Glutamatergic neuron (in vitro differentiated cells): ENCODE measurements at places on chromosomes 5 and 9. TPM values are rescaled to one million over a fixed set of nuclear protein-coding genes. Genes with fewer than 3 reads are reported as not detected.

DNA sequence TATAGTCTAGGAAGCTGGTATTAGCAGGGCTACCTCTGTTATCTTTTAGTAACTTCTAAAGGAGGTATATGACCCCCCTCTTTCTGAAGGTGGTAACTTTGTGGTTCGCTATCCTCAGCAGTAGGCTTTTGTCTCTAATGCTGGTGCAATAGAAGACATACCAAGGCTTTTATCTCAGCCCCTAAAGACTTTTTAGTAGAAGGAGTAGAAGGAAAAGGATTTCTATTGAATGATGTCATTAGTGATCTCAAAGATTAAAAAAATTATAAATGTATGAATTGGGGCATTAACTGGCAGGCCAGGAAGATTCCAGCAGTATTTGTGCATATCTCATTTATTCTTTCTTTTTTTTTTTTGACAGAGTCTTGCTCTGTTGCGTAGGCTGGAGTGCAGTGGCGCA lies 78.2 kb downstream of the RAI14 start:
- H3K27me3 ChIP-seq: peaks cover 7% of the 10 kb centered on the region
- no peak overlapping the region for H3K4me3 ChIP-seq
- peaks cover 6% of the 10 kb centered on the region for H3K36me3 ChIP-seq
- no peak overlapping the region for H3K27ac ChIP-seq

DNA sequence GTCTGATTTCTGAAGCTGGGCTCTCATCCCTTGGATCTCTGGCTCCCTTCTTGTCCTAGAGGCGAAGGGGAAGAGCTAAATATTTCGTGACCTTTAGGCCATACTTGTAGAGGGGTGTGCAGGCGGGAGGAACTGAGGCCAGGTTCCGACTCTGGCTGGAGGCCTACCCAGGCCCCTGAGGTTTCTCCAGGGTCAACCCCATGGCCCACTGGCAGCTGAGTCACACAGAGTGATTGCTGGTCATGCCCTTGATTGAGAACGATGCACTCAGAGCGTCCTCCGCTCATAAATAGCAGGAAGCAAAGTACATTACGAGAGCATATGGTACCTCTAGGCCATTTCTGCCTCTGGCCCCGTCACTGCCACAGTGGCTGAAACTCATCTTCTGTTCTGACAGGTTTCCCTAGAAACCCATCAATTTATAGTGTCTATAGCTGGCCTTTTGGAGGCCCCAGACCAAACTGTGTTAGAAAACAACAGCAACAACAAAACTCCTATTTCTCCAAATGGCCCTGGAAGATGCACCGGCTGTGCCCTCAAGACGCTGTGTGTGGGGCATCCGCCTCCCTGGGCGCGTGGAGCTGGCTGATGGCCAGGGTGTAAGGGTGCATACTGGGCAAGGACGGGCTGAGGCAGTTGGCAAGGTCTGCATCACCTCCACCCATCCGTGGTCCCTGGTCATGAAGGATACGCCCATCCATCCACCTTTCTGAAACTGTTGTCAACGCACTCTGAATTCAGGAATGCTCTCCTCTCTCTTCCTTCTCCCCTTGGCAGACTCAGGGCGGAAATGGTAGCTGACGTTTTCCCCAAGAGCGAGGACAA lies 32.9 kb upstream of the FCN1 start:
- peak; percentile 4 for DNase-seq
- H3K27me3 ChIP-seq: no peaks in the 10 kb centered on the region
- H3K36me3 ChIP-seq: peaks cover 5% of the 10 kb centered on the region
- H3K4me3 ChIP-seq: no peak overlapping the region
- H3K27ac ChIP-seq: no peak overlapping the region

GRCh38 chr5:73705364-73705763 lies 79.4 kb downstream of the ARHGEF28 start:
- no peaks in the 10 kb centered on the region for H3K4me1 ChIP-seq
- no peaks in the 10 kb centered on the region for H3K27me3 ChIP-seq
- peaks cover 5% of the 10 kb centered on the region for H3K36me3 ChIP-seq
- no peak for DNase-seq

- peak; percentile 89 for DNase-seq
- peaks cover 1% of the 10 kb centered on the region for H3K4me1 ChIP-seq
- peak overlapping the region; percentile 74 for H3K4me3 ChIP-seq
- peaks cover 3% of the 10 kb centered on the region for H3K27me3 ChIP-seq
- H3K27ac ChIP-seq: no peak overlapping the region
These were observed 157.2 kb upstream of the PITX1 start for GRCh38 chr5:135191084-135191826.

- DNase-seq: no peak
- H3K4me1 ChIP-seq: peaks cover 2% of the 10 kb centered on the region
- H3K27ac ChIP-seq: no peak overlapping the region
- no peak overlapping the region for H3K4me3 ChIP-seq
- H3K27me3 ChIP-seq: peaks cover 2% of the 10 kb centered on the region
These were observed 478.5 kb downstream of the PTPRD start for GRCh38 chr9:10134266-10134665.

- no peak for DNase-seq
- H3K4me1 ChIP-seq: no peaks in the 10 kb centered on the region
- H3K4me3 ChIP-seq: no peak overlapping the region
- H3K36me3 ChIP-seq: peaks cover 9% of the 10 kb centered on the region
- no peak overlapping the region for H3K27ac ChIP-seq
- H3K27me3 ChIP-seq: no peaks in the 10 kb centered on the region
These were observed 338.6 kb downstream of the TMEM38B start for GRCh38 chr9:106032978-106033377.

The NUTM2F gene
- total RNA-seq: not detected

The CENPH gene
- total RNA-seq: 9.5 TPM

The LCN1 gene
- not detected for total RNA-seq

The DRD1 gene
- not detected for total RNA-seq
